Mucosa of gallbladder (tissue), 1 donor: ENCODE measurements at places on chromosomes 7 and 10. TPM values are rescaled to one million over a fixed set of nuclear protein-coding genes. Genes with fewer than 3 reads are reported as not detected.

VWA2 gene
- total RNA-seq = 0.75 TPM

TMEM184A gene
- total RNA-seq = 39.8 TPM

NOS3 gene
- 12.6 TPM for total RNA-seq

DIP2C gene
- total RNA-seq = 31.5 TPM

THSD7A gene
- 15.0 TPM for total RNA-seq

SPDYE11 gene
- not detected for total RNA-seq

ABI1 gene
- total RNA-seq = 57.1 TPM

SEPTIN14 gene
- total RNA-seq = not detected

ASIC3 gene
- total RNA-seq = 4.4 TPM

STEAP4 gene
- total RNA-seq = 9.8 TPM

ERV3-1 gene
- 38.7 TPM for total RNA-seq

CUZD1 gene
- 2.7 TPM for total RNA-seq

DNMBP gene
- 31.8 TPM for total RNA-seq

TMEM72 gene
- total RNA-seq = not detected

ASB10 gene
- not detected for total RNA-seq

IFIT1 gene
- 14.4 TPM for total RNA-seq

SLC29A4 gene
- total RNA-seq = 6.0 TPM

TYW1B gene
- total RNA-seq = 11.0 TPM

FAM221A gene
- total RNA-seq = 14.3 TPM

CTTNBP2 gene
- total RNA-seq = 10.6 TPM

RBP3 gene
- not detected for total RNA-seq

OR6B1 gene
- not detected for total RNA-seq

PTPRE gene
- 25.1 TPM for total RNA-seq

ARMC3 gene
- total RNA-seq = 0.52 TPM

ELFN1 gene
- total RNA-seq = 1.4 TPM

CHN2 gene
- total RNA-seq = 24.7 TPM

NYAP1 gene
- total RNA-seq = 1.2 TPM

SPDYE5 gene
- total RNA-seq = 0.09 TPM

HEPACAM2 gene
- 1.2 TPM for total RNA-seq

NAPEPLD gene
- total RNA-seq = 58.2 TPM

OPN4 gene
- not detected for total RNA-seq

ANKRD61 gene
- not detected for total RNA-seq

PDK4 gene
- total RNA-seq = 64.2 TPM

PCDH15 gene
- not detected for total RNA-seq

FGF8 gene
- not detected for total RNA-seq

RET gene
- 1.6 TPM for total RNA-seq

AFAP1L2 gene
- 6.3 TPM for total RNA-seq

HIBADH gene
- total RNA-seq = 53.0 TPM

MRLN gene
- total RNA-seq = not detected

IQUB gene
- total RNA-seq = 2.9 TPM
